ENCODE measurements at places on chromosomes 5 and 9.

DNA sequence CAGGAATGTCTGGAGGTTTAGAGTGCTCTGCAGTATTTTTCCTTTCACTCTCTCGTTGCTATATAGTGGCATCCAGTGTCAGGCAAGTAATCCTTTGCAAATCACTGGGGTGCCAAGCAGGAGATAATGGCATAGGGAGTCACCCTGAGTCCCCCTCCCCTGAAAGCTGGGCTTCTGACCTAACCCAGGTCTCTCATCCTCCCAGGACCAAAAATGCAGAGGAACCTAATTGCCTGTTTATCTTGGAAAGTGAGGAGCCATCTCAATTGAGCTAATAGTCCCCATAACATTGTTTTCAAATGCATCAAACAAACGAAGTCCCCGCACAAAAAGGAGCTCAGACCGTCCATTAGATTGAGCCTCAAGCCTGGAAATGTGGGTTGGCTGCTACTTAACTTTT, 368.0 kb upstream of the IRX2 start:
- DNase-seq = no peak

GRCh38 chr5:11977904-11978303, 73.7 kb upstream of the CTNND2 start:
- no peak for DNase-seq

DNA sequence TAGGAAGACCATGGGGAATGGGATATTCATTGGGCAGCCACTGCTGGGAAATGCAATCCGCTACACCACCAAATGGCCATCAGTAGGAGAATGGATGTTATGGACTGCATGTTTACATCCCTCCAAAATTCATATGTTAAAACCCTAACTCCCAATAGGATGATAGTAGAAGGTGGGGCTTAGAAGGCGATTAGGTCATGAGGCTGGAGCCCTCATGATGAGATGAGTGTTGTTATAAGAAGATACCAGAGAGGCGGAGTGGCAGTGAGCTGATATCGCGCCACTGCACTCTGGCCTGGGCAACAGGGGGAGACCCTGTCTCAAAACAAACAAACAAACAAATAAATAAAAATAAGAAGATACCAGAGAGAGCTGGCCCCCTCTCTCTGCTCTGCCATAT, 16.1 kb upstream of the GTF3C5 start:
- DNase-seq = no peak

DNA sequence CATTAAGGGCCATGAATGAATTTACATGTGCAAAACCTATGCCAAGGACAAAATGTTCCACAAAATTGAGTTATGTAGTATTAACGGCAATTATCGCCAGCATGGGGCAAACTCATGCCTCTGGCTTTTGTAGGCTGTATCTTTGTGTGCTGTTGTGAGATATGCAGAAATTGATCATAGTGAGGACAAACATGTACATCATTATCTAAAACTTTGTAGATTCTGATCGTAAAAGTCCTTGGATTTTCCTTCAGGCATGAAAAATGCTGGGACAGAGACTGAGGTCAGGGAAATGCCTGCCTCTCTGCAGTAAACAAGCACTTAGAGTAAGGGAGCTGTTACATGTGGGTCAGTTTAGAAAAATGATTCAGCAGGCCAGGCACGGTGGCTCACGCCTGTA, 5.9 kb upstream of the TXNDC8 start:
- no peak for DNase-seq

- DNase-seq = no peak
These were observed 32.9 kb downstream of the ROPN1L start for GRCh38 chr5:10474521-10475075.

DNA sequence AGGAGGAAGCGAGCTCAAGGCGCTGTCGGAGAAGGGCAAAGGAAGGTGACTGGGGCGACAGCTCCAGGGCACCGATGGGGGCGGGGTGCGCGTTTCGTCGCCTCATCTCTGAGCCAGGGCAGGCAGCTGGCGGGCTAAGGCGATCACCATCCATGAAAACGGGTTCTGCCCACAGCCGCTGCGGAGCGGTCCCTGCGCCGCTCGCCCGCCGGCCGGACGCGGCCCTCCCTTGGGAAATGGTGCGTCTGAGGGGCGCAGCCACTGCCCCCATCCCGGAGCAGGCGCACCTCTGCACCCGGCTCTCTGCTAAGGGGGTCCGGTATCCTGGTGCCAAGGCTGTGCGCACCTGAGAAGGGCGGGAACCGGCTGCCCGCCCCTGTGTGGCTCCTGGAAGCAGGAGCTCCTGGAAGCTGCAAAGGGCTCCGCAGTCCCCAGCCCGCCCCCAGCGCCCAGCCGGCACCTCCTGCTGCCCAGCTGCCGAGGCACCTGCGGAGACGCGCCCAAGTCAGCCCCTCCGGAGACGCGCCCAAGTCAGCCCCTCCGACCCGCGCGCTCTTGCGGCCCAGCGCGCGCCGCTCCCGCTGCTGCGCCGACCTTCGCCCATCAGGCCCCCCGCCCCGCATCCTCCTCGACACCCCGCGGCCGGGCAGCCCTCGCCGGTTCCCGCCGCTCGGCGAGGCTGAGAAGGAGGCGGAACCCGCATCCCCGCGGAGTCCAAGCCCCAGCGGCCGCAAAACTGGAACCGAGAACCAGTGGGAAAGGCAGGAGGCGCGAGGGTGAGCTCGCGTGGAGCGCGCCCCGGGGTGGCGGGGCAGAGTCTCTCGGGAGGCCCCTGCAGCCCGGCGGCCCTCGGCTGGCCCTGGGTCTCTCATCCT, 757 bp downstream of the ANKRD34B start:
- no peak for DNase-seq

- no peak for DNase-seq
These were observed 48.9 kb downstream of the CFAP90 start for GRCh38 chr5:7801891-7802614.
